ENCODE measurements at places on chromosomes 5 and 9.

DNA sequence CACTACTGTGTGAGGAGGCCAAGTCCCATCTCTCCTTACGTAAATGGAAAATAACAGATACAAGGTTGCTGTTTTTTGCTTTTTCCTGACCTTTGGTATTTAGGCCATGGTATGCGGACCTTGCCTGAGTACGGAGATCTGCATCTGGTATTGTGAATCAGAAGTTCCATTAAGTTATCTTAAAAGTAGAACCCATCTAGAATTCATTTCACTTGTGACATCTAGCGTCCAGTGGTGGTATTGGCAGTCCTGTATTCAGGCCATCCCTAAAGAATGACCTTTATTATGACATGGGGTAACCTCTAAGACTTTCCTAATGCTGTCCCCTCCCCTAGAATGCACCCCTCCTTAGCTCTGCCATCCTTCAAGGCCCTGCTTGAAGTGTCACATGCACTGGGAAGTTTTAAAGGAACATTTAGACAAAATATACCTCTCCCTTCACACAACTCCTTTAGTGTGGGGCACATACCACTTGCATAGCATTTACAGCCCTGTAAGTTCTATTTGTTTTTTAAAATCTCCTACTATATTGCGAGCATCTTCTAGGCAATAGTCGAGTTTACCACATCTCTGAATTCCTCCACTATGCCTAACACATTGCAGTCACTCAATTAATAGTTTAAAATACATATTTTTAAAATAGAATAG is 1.9 kb upstream of the SPDL1 start:
- peak; percentile 67 for DNase-seq

DNA sequence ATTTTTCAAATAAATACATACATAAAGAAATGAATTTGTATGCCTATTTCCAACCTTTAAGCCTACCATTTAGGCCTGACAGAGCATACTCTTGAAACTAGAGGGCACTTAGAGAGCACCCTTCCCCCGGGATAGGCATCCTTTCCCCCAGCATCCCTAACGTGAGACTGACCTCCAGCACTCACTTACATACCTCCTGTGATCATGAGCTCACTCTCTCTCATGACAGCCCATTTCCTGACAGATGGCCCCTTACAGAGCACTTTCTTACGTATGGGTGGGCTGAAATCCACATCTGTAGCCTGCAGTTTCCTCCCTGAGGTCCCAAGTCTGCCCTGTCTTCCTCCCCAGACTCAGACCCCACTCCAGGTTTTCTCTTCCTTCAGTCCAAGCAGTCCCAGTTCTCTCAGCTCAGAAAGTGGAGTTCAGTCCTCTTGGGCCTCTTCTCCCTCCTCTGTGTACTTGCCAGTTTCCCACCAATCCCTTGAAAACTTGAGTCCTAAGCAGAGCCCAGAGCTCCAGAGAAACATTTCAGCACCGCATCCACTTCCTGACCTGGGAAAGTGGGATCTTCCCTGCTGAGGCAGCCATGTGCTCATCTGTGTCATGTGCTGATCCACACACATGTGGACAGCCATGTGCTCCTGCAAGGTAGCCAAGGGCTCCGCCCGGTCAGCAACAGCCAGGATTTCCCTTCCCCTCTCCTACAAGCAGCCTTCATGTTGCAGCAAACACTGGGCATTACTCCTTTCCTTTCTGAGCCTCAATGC is 2.2 kb upstream of the CDX1 start:
- no peak for DNase-seq

DNA sequence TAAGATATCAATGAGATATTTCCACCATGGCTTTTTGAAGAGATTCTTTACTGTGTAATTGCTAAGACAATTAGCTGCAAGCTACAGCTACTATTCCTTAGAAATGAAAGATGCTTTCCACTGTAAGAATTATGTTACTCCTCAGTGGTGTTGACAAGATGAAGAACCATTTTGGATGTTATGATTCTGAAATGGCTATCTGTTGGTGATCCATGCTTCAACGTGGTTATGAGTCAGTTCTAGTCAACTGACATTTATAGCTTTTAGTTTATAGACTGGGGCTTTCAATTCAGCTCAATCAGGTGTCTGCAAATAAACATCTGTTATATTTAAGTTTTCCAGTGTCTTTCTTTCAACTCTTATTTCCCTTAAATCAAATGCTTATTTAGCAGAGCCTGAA is 93.7 kb downstream of the SGCD start:
- no peak for DNase-seq

- DNase-seq: no peak
Observed at GRCh38 chr5:90802474-90803317, 244.1 kb downstream of the ADGRV1 start.

DNA sequence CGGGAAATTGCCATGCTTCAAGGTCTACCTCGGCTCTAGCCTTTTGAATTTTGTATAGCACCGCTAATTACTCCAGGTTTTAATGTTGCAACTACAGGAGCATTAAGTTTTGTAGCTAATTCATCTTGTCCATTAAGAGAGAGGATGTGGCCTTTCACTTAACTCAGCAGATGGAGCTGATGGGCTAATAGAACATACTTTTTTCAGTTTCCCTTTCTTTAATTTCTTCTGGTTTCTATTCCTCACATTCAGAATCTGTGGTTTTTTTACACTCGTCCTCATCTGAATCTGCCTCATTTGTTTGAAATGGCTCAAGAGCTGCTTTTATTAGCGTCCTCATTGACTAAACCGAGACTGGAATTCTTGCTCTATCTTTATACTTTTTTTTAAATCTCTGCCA is 2085.7 kb upstream of the C9orf72 start:
- no peak for DNase-seq

DNA sequence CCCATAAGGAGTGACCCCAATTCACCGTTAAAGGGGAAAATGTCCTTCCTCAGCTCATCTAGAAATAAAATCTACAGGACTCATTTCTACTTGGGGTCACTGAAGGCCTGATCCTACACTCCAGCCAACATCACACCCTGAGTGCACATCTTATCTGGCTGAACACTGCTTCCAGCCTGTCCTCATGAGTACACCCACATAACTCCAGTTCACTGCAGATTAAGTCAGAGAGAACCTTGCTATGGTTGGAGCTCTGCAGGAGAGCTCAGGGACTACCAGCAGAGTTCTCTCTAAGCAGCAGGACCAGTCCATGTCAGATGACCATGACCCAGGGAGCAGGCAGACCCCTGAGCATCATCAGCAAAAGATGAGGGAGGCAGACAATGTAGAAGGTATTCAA is 126.9 kb upstream of the MAP3K1 start:
- no peak for DNase-seq
